Adipocyte (in vitro differentiated cells): ENCODE measurements at places on chromosomes 1 and 21.
A peak's percentile ranks its signal among the peaks of the same experiment; 100 is the strongest.

GRCh38 chr1:10456661-10457060, 6.8 kb downstream of the CORT start:
- no peak for DNase-seq

DNA sequence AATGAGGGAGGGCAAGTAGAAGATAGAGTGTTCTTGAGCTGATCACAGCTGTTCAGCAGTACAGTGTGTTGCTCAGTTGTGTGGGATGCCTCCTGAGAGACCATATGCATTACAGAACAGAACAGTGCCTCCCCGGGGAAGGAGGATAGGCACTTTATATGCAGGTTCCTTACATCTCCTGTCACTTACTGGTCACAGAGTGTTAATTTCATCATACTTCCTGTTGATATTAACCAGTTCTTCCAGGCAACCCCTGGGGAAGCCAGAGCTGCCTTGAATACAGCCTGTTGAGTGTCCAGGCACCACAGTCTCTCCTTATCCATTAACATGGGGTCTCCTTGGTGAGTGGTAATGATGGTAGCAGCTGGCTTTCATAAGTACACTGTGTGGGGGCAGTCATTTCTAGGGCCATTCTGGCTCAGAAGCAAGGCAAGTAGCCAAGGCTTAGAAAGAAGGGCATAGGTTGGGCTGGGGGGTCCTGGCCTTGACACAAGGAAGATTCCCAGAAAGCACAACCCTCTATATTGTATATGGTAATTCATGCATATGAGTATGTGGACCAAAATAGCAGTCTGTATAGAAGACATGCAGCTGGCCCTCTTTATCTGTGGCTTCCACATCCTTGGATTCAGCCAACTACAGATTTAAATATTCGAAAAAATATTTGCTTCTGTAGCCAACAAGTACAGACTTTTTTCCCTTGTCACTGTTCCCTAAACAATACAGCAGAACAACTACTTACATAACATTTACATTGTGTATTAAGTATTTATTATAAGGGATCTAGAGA, 142.4 kb downstream of the ZP4 start:
- no peak for DNase-seq

- DNase-seq: no peak
Observed at GRCh38 chr1:238404921-238405320, 514.2 kb upstream of the ZP4 start.

DNA sequence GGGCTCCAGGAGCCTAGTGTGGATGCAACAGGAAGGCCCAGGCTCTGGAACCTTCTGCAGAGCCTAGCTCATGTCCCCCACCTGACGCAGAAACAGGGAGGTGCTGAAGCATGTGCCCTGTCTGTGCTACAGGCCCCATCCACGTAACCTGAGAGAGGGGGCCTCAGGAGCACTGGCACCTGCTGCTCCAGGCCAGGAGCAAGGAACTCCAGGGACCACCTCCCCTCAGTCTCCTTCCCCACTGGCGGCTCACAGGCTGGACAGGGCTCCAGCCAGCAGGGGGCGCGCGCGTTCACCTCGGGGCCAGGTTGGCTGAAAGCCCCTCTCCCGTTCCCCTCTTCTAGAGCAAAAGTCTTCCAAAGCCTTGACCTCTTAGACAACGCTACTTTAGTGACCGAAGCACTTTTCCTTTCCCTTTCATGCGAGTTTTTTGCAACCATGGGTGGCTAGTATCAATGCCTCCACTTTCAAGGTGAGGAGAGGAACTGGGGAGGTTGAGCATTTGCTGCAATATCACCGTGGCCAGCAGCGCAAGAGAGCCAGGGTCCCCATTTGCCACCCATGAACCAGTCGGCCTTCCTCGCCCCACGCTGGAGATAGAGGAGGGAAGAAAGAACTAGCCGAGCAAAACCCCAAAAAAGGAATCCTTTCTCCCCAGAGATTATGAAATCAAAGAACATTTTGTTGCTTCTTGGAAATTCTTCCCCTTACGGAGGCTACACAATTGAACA, 52.4 kb upstream of the GPR157 start:
- peak; percentile 89 for DNase-seq

- peak; percentile 42 for DNase-seq
Observed at GRCh38 chr1:167663002-167663772, 33.2 kb downstream of the RCSD1 start.

DNA sequence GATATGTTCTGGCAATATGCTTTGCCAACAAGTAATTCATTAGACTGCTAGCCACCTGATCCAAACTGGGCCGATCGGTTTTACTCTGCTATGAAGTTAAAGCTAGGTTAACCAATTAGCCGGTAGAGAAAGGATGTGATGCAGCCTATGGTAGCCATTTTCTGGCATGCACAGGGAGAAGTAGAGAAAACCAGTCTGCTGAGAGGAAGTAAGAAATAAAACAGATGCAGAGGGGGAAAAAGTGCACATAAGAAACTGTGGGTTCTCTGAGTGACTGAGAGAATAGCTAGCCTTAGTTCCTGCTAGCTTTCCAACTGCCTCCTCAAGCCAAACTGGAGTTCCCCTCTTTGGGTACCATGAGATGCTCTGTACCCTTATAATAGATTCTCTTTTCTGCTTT, 52.8 kb downstream of the ARID4B start:
- DNase-seq: no peak

DNA sequence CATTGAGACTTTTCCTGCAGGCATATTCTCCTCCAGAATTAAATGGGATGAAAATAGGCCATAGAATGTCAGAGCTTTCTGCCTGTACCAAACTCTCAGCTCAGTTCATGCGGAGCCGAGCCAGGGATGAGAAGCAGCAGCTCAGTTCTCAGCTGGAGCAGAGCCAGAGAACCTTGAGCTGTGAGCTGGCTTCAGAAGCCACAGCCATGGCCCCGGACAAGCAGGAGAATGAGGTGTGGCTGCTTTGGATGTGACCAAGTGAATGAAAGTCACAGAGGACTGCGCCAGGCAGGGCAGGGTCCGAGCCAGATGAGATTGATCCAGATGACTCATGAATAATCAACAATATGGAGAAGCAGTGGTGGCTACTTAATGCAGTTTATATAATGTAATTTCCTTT, 633.8 kb downstream of the NCAM2 start:
- peak; percentile 22 for DNase-seq

DNA sequence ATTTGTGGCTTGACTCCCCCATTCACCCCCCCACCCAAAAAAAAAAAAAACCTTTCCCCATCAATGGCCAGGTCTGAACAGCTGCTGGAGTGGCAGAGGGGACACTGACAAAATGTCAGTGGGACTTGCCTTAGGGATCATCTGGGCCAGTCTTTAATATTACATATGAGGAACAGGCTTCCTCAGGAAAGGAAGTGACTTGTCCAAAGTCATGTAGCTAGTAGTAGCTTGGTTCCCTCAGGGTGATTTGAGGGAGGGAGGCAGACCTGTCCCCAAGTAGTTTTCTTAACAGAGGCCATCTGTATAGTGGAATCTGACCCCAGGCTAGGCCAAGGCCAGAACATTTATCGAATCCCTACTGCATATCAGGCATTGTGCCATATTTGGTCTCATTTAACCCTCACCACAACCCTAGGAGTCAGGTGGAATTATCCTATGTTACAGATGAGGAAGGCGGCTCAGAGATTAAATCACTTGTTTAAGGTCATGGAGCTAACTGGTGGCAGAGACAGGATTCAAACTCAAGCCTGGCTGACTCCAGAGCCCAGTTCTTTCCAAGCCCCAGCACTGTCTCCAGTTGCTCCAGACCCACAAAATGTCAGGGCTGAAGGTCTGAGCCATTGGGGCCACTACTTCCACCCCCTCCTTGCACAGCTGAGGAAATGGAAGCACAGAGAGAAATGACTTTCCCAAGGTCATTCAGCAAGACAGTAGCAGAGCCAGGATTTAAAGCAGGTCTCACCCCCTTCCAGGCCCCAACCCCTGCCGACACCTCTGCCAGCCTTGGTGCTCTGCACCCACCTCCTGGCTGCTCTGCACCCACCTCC, 10.4 kb downstream of the ZBTB7B start:
- DNase-seq: no peak

DNA sequence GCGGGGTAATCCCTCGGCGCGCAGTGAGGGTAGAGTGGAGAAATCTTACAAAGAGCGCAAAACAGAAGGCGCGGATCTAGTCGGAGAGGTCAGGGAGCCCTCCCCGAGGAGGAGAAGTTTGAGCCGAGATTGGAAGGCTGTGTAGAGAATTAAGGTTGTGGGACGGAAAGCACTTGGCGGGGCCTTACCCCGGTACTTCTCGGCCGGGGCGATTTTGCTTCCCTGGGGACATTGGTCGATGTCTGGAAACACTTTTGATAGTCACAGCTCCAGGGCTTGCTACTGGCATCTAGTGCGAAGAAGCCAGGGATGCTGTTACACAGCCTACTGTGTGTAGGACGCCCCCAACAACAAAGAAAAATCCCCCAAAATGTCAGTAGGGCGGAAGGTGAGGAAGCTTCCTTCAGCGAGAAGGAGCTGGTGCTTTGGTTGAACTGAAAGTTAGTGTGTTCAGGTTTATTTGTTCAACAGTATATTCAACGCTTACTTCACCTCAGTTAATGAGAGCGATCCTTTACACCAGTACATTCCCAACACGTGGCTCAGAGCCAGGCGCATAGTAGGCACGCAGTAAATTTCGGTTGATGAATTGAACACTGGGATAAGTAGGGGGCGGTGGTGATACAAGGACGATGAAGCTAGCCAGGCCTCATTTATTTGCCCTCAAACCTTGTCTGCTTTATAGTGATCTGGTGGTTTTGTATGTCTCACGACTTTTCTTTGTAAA, 807 bp downstream of the CEP85 start:
- peak; percentile 59 for DNase-seq

DNA sequence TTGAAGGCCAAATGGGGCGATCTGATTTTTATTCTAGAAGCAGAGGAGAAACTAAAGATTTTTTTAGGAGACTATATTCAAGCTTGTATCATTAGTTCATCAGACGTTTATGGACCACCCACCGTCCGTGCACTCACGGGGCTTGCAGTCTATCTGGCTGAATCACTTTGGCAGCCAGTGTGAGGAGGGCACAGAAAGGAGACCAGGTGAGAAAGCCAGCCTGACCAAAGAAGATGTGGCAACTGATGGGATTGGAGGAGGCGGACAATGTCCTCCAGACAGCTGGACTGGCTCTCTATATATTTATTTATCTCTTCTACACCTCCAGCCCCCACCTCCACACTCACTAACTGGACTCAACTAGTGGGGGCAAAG, 822 bp upstream of the ELOVL1 start:
- no peak for DNase-seq

GRCh38 chr1:55457874-55458273, 242.7 kb upstream of the USP24 start:
- no peak for DNase-seq

GRCh38 chr1:179867493-179868330, 9.9 kb downstream of the TOR1AIP2 start:
- DNase-seq: peak; percentile 78
